RCC 7860 (cell line): ENCODE measurements at places on chromosomes 6 and 20.
A peak's percentile ranks its signal among the peaks of the same experiment; 100 is the strongest.

GRCh38 chr20:59955131-59955796 is 3.0 kb upstream of the CDH26 start:
- peak; percentile 20 for DNase-seq

DNA sequence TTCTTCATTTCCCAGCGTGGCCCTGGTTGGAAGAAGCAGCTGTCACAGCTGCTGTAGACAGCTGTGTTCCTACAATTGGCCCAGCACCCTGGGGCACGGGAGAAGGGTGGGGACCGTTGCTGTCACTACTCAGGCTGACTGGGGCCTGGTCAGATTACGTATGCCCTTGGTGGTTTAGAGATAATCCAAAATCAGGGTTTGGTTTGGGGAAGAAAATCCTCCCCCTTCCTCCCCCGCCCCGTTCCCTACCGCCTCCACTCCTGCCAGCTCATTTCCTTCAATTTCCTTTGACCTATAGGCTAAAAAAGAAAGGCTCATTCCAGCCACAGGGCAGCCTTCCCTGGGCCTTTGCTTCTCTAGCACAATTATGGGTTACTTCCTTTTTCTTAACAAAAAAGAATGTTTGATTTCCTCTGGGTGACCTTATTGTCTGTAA is 292.7 kb downstream of the ESR1 start:
- DNase-seq: no peak

DNA sequence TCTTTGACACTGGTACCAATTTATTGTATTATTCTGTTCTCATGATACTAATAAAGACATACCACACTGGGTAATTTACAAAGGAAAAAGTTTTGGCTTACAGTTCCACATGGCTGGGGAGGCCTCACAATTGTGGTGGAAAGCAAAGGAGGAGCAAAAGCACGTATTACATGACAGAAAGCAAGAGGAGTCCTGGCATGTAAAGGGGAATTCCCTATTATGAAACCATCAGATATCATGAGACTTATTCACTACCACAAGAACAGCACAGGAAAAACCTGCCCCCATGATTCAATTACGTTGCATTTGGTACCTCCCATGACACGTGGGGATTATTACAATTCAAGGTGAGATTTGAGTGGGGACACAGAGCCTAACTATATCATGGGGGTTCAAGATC is 43.4 kb downstream of the SLC22A2 start:
- peak; percentile 56 for DNase-seq

GRCh38 chr6:68653074-68653705 is 18.1 kb downstream of the ADGRB3 start:
- no peak for DNase-seq

DNA sequence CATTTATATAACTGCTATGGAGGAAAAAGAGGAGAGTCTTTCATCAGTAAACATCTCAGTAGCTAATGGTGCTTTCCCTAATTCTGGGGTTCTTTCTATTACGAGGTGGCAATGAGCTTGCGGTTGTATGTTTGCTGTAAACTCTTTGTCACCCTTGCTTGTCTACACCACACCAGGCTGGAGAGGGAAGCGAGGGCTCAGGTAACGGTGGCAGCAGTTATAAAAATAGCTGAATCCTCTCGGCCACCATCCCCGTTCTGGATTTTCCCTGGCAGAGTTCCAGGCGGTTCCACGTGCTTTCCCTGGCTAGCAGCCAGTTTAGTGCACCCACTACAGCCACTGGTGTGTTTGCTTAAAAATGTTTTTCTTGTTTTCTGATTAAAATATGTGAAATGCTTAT is 39.0 kb downstream of the MAS1 start:
- DNase-seq: peak; percentile 12
